Stimulated activated CD8-positive, alpha-beta memory T cell treated with anti-CD3 and anti-CD28 coated beads, Interleukin-15, amount 100 ng/mL, for 48 hours (primary cell): ENCODE measurements at places on chromosomes 3 and 15.

GRCh38 chr3:9109568-9109914 lies 139.9 kb downstream of the SRGAP3 start:
- DNase-seq, result no peak

GRCh38 chr3:143040261-143040879 lies 39.0 kb downstream of the U2SURP start:
- no peak for DNase-seq

DNA sequence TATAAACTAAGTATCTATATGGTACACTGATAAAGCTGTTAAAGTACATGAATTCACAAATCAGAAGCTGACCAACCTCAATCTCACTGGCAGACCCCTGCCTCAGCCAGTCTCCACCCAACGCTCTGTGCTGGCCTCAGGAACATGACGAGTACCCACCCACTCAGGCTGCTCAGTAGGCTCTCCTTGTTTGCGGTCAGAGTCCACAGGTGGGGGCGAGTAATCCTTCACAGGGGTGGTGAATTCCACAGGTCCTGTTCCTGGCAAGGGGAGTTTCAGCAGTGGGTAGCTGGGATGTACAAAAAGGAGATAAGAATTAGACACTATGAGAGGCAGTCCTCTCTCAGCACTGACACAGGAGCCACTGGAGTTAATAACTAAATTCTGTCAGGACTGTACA lies 40.9 kb downstream of the SCAP start:
- no peak for DNase-seq

GRCh38 chr3:60555686-60556354 lies 695.4 kb downstream of the FHIT start:
- no peak for DNase-seq

DNA sequence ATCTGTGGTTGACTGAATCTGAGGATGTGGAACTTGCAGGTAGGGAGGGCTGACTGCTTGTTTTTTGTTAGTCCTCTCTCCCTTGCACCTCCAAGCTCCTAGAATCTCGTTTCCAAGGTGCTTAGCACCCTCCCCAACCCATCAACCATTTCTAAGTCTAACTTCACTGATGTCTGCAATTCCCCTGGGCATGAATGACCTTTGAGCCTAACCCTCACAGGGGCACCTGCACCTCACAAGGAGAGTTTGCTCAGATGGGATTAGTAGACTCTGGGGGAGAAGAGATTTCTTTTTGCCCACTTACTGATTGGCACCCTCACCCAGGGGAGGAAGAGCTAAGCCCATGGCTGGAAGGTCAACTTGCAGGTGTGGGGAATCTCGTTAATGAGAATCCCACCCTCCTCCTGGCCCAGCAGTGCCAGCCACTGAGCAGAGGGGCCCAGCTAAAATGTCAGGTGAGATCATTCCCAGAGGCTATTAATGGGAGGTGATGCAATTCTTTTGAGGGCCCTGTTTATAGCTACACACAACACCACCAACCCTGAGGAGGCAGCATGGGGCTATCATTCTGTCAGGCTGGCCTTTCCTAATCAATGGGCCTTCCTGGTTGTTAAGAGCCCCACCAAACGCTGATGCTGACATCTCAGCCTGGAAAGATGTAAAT lies 81.6 kb upstream of the HERC1 start:
- DNase-seq, result no peak
